T-cell (primary cell): ENCODE measurements at places on chromosomes 3 and 15. TPM values are rescaled to one million over a fixed set of nuclear protein-coding genes. Genes with fewer than 3 reads are reported as not detected.

DNA sequence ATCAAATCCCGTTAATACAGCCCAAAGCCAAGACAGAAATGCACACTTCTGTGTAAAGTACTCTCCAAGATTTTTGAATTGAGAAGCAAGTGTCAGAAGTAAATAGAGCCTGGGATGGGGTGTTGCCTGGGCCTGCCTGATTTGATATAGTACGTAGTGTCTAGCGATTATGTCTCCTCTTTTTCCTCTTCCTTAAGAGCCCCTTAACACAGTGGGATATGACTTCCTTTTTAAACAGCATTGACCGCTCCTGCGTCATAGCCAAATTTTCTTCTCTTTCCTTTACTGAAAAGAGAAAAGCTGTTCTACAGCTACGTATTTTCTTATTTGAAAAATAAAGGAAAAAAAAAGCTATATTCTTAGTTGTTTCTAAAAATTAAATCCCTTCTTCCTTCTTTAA is 97.7 kb downstream of the PLCL2 start:
- DNase-seq, result no peak
- no peaks in the 10 kb centered on the region for H3K4me1 ChIP-seq
- H3K27ac ChIP-seq, result no peak overlapping the region
- no peaks in the 10 kb centered on the region for H3K27me3 ChIP-seq
- H3K36me3 ChIP-seq, result no peaks in the 10 kb centered on the region

- H3K27me3 ChIP-seq, result no peaks in the 10 kb centered on the region
- no peak overlapping the region for H3K27ac ChIP-seq
- no peaks in the 10 kb centered on the region for H3K36me3 ChIP-seq
- DNase-seq, result no peak
- H3K4me3 ChIP-seq, result no peak overlapping the region
These were observed 53.9 kb downstream of the TMOD3 start for GRCh38 chr15:51883271-51883837.

DNA sequence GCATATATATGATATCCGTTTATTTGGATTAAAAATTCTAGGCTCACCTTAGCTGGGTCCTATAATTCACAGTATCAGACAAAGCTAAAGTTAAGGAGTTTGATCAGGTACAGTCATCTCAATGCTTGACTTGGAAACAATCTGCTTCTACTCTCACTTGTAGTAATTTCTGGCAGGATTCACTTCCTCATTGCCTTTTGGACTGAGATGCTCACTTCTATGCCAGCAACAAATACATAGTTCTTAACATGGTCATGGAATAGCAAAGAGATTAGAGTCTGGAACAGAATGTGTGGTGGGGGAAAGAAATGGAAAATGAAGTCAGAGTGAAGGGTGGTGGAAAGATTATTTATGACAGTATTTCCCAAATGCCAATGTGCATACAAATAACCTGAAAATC is 693.6 kb downstream of the CADM2 start:
- DNase-seq, result no peak
- no peaks in the 10 kb centered on the region for H3K36me3 ChIP-seq
- H3K27ac ChIP-seq, result no peak overlapping the region
- H3K4me1 ChIP-seq, result no peaks in the 10 kb centered on the region

GRCh38 chr3:48820612-48821324 is 26.9 kb downstream of the PRKAR2A start:
- no peaks in the 10 kb centered on the region for H3K36me3 ChIP-seq
- H3K4me1 ChIP-seq, result no peaks in the 10 kb centered on the region
- DNase-seq, result no peak
- no peak overlapping the region for H3K27ac ChIP-seq

DNA sequence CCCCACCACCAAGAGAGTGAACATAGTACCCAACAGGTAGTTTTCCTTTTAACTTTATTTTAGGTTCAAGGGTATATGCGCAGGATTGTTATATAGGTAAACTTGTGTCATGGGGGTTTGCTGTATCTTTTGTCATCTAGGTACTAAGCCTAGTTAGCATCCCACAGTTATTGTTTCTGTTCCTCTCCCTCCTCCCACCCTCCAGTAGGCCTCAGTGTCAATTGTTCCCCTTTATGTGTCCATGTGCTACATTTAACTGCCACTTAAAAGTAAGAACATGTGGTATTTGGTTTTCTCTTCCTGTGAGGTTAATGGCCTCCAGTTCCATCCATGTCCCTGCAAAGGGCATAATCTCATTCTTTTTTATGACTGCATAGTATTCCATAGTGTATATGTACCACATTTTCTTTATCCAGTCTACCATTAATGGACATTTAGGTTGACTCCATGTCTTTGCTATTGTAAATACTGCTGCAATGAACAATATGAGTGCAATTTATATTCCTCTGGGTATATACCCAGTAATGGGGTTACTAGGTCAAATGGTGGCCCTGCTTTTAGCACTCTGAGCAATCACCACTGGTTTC is 66.2 kb downstream of the ST3GAL6 start:
- peaks cover 4% of the 10 kb centered on the region for H3K27me3 ChIP-seq
- H3K4me1 ChIP-seq, result no peaks in the 10 kb centered on the region
- H3K27ac ChIP-seq, result no peak overlapping the region

DNA sequence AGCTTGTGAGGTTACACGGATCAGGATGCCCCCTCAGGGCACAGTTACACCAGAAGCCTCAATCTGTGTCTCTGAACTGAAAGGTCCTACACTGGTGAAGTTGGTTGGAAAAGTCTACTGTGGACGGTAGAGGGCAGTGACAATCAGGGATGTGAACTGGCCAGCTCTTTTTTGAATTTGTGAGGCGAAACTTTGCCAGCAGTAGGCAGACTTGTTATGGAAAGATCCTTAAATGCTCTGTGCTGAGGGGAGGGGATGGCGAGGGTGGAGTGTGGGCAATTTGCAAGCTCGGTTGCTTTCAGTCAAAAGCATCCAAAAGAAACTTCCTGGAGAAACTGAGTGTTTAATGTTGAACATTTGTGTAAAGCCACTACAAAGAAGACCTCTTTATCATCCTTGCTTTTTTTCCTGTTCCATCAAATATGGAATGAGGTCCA is 127.4 kb upstream of the ABHD17C start:
- peaks cover 30% of the 10 kb centered on the region for H3K27me3 ChIP-seq
- no peak overlapping the region for H3K27ac ChIP-seq
- H3K4me3 ChIP-seq, result no peak overlapping the region
- no peaks in the 10 kb centered on the region for H3K4me1 ChIP-seq

DNA sequence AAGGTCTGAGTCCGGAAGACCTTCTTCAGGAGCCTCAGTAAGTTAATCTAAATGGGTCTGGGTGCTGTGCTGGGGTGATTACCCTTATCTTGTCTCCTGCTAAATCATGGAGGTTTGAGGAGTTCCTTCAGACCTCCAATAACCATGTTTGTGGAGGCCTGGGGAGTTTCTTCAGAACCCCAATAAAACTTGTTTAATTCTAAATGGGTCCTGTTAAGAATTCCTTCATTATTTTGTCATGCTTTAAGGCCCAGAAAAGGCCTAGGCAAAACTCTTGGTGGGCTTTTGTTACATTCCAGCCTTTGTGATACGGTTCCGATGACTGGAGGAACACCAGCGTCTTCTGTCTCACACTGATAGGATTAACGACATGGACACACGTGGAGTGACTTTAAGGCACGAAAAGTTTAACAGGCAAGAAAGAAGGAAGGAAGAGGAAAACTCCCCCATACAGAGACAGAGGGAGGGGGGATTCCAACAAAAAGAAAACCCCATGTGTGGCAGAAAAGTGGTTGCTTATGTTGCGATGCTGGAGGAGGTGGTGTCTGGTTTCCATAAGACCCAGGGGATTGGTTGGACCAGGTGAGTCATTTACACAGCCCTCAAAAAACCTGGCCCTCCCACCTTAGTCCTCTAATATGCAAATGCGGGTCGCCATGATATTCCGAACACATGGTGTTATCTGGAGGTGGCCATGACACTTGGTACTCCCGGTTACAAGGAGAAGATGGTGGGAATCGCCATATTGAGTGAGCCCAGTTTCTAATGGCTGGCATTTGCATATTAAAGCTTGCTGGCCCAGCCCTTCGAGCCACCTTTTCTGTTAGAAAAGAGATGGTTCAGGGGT is 72.6 kb upstream of the MFGE8 start:
- no peaks in the 10 kb centered on the region for H3K4me1 ChIP-seq
- H3K27me3 ChIP-seq, result peaks cover 10% of the 10 kb centered on the region
- no peak for DNase-seq

DNA sequence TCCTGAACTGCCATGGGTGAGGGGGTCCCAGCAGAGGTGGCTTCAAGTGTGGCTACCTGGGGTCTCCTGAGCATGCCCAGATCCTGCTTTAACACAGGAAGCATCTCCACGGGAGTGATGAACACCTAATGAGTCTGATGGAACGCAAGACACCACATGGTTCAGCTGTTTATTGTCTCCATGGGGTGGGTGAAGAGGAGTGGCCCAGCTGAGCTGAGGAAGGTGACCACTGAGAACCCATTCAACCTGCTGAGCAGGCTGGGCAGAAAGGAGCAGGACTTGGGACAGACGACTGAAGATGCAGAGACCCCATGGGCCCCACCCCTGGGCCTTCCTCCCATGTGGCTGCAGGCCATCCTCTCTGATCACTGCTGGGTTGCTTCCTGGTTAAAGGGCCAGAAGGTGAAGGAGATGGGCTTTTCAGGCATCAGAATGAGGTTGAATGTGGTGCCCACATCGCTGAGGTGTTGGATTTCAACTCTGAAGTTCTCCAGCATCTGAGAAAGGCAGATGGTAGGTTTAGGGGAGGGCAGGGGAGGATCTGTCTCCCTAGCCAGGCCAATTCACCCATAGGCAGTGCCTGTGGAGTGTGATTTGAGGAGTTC is 29.7 kb downstream of the CYP11A1 start:
- no peaks in the 10 kb centered on the region for H3K4me1 ChIP-seq
- DNase-seq, result no peak
- H3K36me3 ChIP-seq, result no peaks in the 10 kb centered on the region
- no peak overlapping the region for H3K4me3 ChIP-seq
- H3K27me3 ChIP-seq, result no peaks in the 10 kb centered on the region

DNA sequence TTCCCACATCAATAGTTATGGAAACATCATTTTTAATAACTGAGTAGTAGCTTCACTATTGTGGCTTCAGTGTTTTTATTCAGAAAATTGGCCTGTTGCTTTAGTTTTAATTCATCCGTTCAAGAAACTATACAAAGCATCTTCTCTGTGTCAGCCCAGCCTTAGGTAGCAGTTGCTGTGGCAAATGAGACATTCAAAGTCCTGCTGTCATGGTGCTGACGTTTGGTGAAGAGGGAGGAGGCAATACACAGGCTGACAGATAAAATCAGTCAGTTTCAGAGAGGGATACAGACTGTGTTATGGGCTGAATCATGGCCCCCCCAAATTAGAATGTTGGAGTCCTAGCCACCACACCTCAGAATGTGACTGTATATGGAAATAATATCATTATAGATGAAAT is 56.5 kb downstream of the SLC7A14 start:
- DNase-seq, result no peak
- H3K4me3 ChIP-seq, result no peak overlapping the region
- no peaks in the 10 kb centered on the region for H3K36me3 ChIP-seq

DNA sequence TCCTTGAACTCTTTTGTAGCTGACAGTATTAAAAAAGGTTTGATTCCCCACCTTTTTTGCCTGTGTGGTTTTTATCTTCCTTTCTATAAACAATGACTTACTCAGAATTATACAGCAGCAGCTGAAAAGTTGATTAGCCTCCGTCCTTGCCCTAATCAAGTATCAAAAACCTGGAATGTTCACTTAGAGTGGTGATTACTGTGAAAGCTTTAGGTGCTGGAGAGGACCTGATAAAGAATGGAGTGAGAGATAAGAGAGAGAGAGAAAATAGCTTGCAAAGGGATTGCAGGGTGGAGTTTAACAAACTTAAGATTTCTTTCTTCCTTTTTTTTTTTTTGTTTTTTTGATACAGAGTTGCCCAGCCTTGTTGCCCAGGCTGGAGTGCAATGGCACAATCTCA is 6.7 kb downstream of the CGNL1 start:
- H3K27ac ChIP-seq, result no peak overlapping the region
- H3K4me3 ChIP-seq, result no peak overlapping the region
- peaks cover 3% of the 10 kb centered on the region for H3K27me3 ChIP-seq
- DNase-seq, result no peak
- no peaks in the 10 kb centered on the region for H3K36me3 ChIP-seq

- peaks cover 46% of the 10 kb centered on the region for H3K27me3 ChIP-seq
- no peaks in the 10 kb centered on the region for H3K36me3 ChIP-seq
- H3K4me3 ChIP-seq, result no peak overlapping the region
- H3K4me1 ChIP-seq, result no peaks in the 10 kb centered on the region
These were observed 10.8 kb upstream of the LRRC15 start for GRCh38 chr3:194380326-194380725.

DNA sequence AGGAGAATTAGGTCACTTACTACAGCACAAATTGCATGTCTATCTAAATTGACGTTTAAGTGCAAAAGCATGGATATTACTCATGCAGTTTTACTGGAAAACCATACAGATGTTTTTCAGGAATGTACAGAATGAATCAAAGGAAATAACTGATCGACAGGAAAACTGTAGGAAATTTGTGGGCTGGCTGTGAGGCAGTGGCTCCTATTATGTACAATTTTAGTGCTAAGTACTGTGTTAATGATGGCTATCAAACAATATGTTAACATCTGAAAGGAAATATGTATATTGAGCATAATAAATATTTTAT is 6.9 kb downstream of the NUDT16 start:
- DNase-seq, result no peak
- H3K27me3 ChIP-seq, result peaks cover 6% of the 10 kb centered on the region
- H3K4me3 ChIP-seq, result no peak overlapping the region

- no peaks in the 10 kb centered on the region for H3K4me1 ChIP-seq
- H3K36me3 ChIP-seq, result no peaks in the 10 kb centered on the region
- DNase-seq, result no peak
- no peak overlapping the region for H3K4me3 ChIP-seq
- no peak overlapping the region for H3K27ac ChIP-seq
These were observed 20.3 kb upstream of the EPB42 start for GRCh38 chr15:43241100-43241499.

GRCh38 chr15:45919806-45920205 is 285.0 kb downstream of the SQOR start:
- H3K4me1 ChIP-seq, result no peaks in the 10 kb centered on the region
- no peak overlapping the region for H3K4me3 ChIP-seq
- no peak for DNase-seq
- no peaks in the 10 kb centered on the region for H3K36me3 ChIP-seq
- no peak overlapping the region for H3K27ac ChIP-seq

DNA sequence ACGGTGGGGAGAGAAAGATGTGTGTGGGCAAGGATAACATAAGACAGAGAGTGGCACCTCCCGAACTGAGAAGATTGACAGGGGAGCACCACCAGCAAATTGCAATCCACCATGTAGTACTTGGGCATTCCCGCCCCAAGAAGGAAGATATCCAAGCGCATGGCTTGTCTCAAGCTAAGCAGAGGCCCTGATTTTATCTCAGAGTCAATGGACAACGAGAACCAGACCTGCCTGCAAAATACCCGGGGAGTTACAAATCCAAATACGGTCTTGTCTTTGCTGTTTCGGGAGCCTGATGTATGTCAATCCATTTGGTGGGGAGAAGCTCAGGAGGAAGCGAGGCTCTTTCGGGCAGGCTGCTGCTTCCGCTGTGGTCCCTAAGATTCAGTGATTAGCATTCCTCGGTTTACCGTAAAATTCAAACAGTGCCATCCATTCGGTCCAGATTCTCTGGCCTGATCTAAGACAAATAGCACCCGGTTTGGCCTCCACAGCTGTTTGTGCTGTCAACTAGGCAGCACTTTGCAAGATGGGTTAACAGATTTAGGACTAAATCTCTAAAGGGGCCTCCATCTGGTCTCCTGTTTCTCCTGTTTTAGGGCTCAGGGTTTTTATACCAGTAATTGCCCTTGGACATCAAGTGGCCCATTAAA is 97.7 kb upstream of the WNT5A start:
- no peaks in the 10 kb centered on the region for H3K4me1 ChIP-seq
- DNase-seq, result no peak
- H3K36me3 ChIP-seq, result no peaks in the 10 kb centered on the region
- no peak overlapping the region for H3K27ac ChIP-seq

Gene FBXO22
- total RNA-seq, result 11.0 TPM

Gene LRRIQ4
- not detected for total RNA-seq

Gene GABRG3
- total RNA-seq, result not detected

Gene MEGF11
- total RNA-seq, result not detected
